Smooth muscle cell of the coronary artery (primary cell): ENCODE measurements at places on chromosomes 4 and X. TPM values are rescaled to one million over a fixed set of nuclear protein-coding genes. Genes with fewer than 3 reads are reported as not detected.

The SETD7 gene
- total RNA-seq: 54.5 and 180 TPM in 2 replicates

The GPR78 gene
- total RNA-seq: under 0.01 and 1.4 TPM in 2 replicates

The NALF2 gene
- not detected in 2 replicates for total RNA-seq

The ETNPPL gene
- total RNA-seq: not detected in 2 replicates

The CENPVL2 gene
- total RNA-seq: not detected in 2 replicates

The SPANXA2 gene
- not detected in 2 replicates for total RNA-seq

The CLCN4 gene
- 4.8 and 6.0 TPM in 2 replicates for total RNA-seq

The PFKFB1 gene
- 0.08 TPM in 1 of 2 replicates, not detected in the other for total RNA-seq

The USP27X gene
- 2.9 and 3.9 TPM in 2 replicates for total RNA-seq

The KDM6A gene
- total RNA-seq: 10.7 and 14.9 TPM in 2 replicates

The GAB1 gene
- 6.3 and 6.5 TPM in 2 replicates for total RNA-seq

The SNCA gene
- total RNA-seq: 0.23 and 0.35 TPM in 2 replicates

The FGA gene
- not detected in 2 replicates for total RNA-seq

The SPANXB1 gene
- not detected in 2 replicates for total RNA-seq

The CXorf49 gene
- not detected in 2 replicates for total RNA-seq

The HTR2C gene
- not detected in 2 replicates for total RNA-seq

The ADGRL3 gene
- 0.35 TPM in 1 of 2 replicates, not detected in the other for total RNA-seq

The SLBP gene
- total RNA-seq: 18.8 and 45.2 TPM in 2 replicates

The AGTR2 gene
- total RNA-seq: not detected in 2 replicates

The GAGE1 gene
- total RNA-seq: not detected in 2 replicates

The FREM3 gene
- total RNA-seq: 0.08 TPM in 1 of 2 replicates, not detected in the other

The DTHD1 gene
- total RNA-seq: not detected in 2 replicates

The CDKL5 gene
- total RNA-seq: 0.98 and 1.3 TPM in 2 replicates

The DUSP21 gene
- total RNA-seq: not detected in 2 replicates

The PF4V1 gene
- total RNA-seq: 3.6 and 10.6 TPM in 2 replicates

The NAA11 gene
- total RNA-seq: not detected in 2 replicates

The ZXDA gene
- total RNA-seq: 3.8 and 4.2 TPM in 2 replicates

The EOLA2 gene
- 16.4 and 21.8 TPM in 2 replicates for total RNA-seq

The SPATA18 gene
- total RNA-seq: 9.9 and 24.5 TPM in 2 replicates

The SOWAHB gene
- total RNA-seq: not detected in 2 replicates

The DCTD gene
- total RNA-seq: 84.0 and 130 TPM in 2 replicates

The PDE6B gene
- 1.4 TPM in 1 of 2 replicates, not detected in the other for total RNA-seq

The SUPT20HL1 gene
- total RNA-seq: under 0.01 TPM in 1 of 2 replicates, not detected in the other

The MRPS18C gene
- total RNA-seq: 14.5 and 37.3 TPM in 2 replicates

The FAM9C gene
- total RNA-seq: not detected in 2 replicates

The G3BP2 gene
- 64.2 and 138 TPM in 2 replicates for total RNA-seq

The GPC3 gene
- total RNA-seq: under 0.01 and 26.6 TPM in 2 replicates

The NOX1 gene
- not detected in 2 replicates for total RNA-seq

The KCND1 gene
- total RNA-seq: 0.45 and 0.59 TPM in 2 replicates

The ITM2A gene
- 1.6 TPM in 1 of 2 replicates, not detected in the other for total RNA-seq

The PHEX gene
- total RNA-seq: 0.08 and 1.2 TPM in 2 replicates
